ENCODE measurements at places on chromosomes 6 and 20.

GRCh38 chr6:125570526-125570925 lies 178.9 kb upstream of the HEY2 start:
- no peak for DNase-seq

GRCh38 chr6:37052027-37052628 lies 46.7 kb downstream of the FGD2 start:
- no peak for DNase-seq

GRCh38 chr20:47800623-47801022 lies 15.3 kb upstream of the SULF2 start:
- DNase-seq: no peak

DNA sequence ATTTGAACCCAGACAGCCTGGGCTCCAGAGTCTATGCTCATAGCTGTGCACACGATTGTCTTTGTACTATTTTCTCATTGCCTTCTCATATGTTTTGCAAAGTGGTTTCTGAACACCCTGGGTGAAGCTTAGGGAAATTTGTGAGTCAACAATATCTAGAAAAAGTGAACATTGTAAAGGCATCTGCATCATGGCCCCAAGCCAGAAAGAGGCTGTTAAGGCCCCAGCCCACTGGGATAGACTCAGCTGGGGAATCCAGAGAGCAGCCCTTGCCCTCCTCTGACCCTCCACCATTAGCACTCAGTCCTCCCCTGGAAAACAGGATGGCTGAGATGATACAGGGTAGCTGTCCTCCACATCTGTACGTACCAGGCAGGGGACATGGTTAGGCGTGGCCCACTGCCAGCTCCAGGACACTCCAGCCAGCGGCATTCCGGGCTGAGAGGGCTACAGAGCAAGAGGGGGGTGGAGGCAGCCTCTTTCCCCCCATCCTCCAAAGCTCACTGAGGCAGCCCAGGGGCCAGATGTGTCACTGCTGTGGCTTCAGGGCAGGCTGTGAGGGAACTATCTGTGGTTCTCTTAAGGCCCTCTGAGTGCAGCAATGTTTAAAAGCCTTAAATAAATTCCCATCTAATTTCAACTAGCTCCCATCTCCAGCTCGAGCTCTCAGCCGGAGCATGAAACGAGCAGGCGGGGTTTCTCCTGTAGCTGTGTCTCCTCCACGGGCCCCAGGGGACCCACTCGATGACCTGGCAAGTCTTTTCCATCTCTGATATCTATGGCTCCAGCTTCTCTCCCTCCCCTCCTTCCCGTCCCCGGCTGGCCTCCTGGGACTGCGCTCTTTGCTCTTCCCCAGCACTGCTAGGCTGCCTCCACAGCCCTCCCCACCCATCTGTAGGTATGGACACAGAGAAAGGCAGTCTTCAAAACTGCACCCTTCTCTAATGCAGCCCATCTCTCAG lies 209.4 kb upstream of the LRFN2 start:
- DNase-seq: no peak

GRCh38 chr20:39036851-39037250 lies 74.7 kb downstream of the DHX35 start:
- no peak for DNase-seq

DNA sequence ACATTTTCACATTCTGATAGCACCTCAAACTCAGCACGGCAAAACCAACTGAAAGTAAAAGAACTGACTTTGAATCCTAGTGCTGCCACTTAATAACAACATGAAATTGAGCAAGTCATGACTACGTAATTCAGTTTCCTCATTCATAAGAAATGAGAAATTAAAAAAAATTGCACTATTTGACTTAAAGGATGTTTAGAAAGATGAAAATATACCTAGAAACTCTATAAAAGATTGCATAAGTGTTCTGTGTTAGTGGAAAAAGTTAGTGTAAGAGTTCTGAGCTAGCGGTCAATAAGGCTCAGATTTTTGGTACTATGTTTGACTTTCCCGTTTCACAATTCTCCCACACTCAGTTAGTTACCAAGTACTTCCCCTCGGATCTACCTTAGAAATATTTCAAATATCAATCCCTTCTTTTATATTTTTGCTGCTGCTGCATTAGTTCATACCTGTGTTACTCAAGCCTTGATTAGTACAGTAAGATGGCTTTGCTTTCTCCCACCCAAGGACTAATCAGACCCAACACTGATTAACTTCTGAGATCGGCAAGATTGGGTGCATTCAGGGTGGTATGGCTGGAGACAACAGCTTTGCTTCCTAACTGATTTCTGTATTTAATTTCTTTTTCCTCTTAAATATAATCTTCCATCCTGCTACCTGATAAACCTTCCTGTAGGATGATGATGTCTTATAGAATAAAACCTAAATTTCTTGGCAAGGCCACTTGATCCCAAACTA lies 25.9 kb downstream of the ECHDC1 start:
- no peak for DNase-seq

DNA sequence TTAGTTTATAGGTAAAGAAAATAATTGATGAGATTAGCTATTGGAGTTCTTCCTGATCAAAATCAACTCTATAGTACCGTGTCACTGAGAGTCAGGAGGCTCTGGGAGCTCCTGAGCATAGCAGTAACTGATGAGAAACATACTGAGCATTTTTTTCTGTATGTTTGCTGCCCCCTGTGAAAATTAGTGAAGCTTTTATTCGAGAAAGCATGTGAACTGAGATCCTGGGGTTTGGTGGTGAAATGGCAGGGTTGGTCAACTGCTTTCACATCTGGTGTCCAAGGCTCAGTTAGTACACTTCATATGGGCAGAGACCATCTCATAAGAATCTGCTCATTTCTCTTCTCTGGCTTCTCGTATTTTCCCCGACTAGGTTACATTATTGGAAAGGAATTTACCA lies 4.1 kb upstream of the ABT1 start:
- DNase-seq: no peak

DNA sequence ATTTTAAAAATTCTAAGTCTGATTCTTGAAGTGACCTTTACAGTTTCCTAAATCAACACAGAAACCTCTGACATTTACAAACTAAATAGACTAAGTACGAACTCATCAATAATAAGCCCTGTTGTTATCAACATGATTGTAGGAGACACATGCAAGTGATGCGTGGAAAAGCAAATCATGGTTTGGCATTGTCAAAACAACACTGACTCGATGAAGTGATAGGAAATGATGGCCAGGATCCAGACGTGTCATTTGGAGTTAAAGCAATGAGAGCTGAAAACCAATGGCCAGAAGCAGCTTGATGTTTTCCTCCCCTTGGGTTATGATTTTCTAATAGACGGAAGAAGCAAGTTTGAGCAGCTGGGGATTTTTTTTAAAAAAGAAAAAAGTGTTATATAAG lies 117.4 kb upstream of the FAM184A start:
- no peak for DNase-seq

DNA sequence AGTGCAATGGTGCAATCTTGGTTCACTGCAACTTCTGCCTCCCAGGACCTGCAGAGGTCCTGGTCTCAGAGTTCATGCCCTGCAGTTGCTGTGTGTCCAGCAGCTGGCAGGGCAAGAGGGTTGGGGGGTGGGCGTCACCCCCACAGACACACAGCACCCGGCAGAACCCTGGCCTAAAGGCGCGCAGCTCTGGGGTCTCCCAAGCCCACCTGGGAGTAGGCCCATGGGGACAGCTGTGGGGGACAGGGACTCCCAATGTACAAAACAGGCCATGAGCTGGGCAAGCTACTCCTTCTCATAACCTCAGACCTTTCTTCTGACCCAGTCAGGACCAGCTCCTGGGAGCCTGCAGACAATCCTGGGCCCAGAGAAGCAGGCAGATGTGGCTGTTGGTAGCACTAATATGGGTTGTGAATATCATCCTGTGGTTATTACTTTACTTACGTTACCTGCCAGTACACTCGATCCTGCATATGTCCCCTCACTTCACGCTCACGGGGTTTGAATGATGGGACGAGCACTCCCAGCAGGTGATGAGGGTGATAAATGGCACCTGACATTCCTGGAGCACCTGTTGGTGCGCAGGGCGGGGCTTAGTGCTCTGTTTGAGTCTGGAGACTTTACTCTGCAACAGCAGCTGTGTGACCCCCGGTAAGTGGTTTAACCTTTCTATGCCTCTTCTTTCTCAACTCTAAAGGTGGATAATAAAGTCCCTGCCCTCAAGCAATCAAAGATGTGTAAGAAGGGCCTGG lies 39.9 kb upstream of the SULF2 start:
- no peak for DNase-seq

- peak; percentile 25 for DNase-seq
Observed at GRCh38 chr6:4606821-4607704, 169.1 kb upstream of the CDYL start.

- DNase-seq: no peak
Observed at GRCh38 chr20:43821795-43822194, 92.9 kb upstream of the TOX2 start.

- no peak for DNase-seq
Observed at GRCh38 chr20:34680586-34681175, 3.8 kb upstream of the PIGU start.

DNA sequence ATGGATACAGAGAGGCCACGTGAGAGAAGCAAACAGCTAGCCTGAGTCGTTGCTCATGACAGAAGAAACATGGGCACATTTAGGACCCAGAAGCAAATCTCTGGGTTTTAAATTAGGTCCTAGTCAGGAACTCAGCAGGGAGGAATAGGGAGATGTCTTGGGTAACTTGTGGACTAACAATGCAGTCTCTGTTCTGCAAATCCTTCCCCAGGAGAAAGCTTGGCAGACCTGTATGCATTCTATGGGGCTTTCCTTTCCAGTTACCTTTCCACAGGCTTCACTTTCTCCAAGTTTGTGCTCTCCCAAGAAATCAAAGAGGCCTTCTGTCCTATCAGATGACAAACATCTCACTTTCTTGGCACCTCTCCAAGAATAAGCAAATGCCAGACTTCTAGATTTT lies 47.2 kb upstream of the PLCB4 start:
- no peak for DNase-seq

DNA sequence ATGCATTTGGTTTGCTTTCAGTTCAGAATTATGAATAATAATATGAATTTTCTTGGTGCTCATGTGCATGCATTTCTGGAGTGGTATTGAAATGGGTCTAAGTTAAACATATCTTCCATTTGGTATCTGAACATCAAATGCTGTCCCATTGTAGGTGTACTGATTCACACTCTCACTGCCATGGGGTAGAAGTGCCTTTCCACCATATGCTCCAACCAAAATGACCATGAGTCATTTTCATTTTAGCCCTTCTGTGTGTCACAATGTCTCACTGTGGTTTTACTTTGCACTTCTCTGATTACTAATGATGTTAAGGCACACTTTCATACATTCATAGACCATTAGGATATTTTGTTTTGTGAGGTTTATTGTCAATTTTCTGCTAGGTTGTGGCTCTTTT lies 211.9 kb downstream of the HAO1 start:
- no peak for DNase-seq

- peak; percentile 42 for DNase-seq
Observed at GRCh38 chr6:166775180-166775922, 148.3 kb upstream of the RPS6KA2 start.

- DNase-seq: no peak
Observed at GRCh38 chr6:78062993-78063392, 410.2 kb downstream of the MEI4 start.

DNA sequence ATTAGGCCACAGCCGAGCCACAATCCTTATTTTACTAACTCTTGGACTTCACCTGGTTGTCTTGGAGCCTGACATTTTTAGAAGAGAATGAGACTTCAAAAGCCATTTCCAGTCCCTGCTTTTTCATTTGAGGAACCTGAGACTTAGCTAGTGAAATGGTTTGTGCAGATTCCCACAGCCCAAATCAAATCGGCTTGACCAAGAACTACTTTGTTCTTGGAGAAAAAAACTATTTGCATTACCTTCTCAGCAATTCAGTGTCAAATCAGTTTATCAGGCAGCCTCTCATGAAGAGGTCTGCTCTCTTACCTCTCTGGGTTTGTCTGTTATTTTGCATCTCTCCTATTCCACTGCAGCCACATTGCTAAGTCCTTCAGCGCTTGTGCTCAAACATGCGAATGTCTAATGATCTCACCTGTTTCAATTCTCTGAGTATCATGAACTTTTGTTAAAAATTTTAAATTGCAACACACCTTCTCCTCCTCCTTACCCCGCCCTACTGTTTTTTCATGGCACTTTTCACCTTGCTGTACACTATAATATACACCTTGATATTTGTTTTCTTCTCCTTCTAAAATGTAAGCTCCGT lies 573 bp upstream of the IFNGR1 start:
- no peak for DNase-seq

Measured in LNCaP clone FGC (cell line).